ENCODE measurements at places on chromosomes 3 and 15. TPM values are rescaled to one million over a fixed set of nuclear protein-coding genes. Genes with fewer than 3 reads are reported as not detected.

GRCh38 chr3:188749010-188749617, 422.7 kb upstream of the TPRG1 start:
- DNase-seq = no peak
- H3K27me3 ChIP-seq = no peaks in the 10 kb centered on the region
- H3K4me3 ChIP-seq = no peak overlapping the region
- H3K4me1 ChIP-seq = peaks cover 17% of the 10 kb centered on the region
- H3K36me3 ChIP-seq = no peaks in the 10 kb centered on the region
- no peak overlapping the region for H3K27ac ChIP-seq

DNA sequence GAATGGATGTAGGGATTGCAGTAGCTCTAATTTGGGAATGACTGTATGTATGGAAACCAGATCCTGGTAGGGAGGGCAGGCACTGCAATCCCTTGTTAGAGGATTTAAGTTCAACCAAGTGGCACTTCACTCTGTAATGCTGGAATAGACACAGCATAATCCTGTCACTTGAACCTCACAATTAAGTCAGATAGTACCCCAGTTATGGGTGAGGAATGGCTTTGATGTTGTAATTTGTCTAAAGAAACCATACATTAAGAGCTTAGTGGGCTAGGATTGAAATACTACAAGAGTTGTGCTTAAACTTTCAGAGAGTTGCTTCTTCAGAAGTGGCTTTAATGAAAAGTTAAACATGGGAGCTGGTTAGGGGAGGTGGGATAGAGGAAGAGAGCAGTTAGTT, 9.3 kb downstream of the RAB7A start:
- no peak overlapping the region for H3K4me3 ChIP-seq
- no peaks in the 10 kb centered on the region for H3K36me3 ChIP-seq
- peaks cover 24% of the 10 kb centered on the region for H3K4me1 ChIP-seq
- DNase-seq = no peak
- peak overlapping the region; percentile 5 for H3K27ac ChIP-seq

- H3K36me3 ChIP-seq = no peaks in the 10 kb centered on the region
Observed at GRCh38 chr3:107775974-107776373, 253.2 kb downstream of the BBX start.

SLC28A1 gene
- 2.7 TPM for total RNA-seq

GRCh38 chr15:27646531-27646930, 452.6 kb downstream of the OCA2 start:
- H3K27me3 ChIP-seq = no peaks in the 10 kb centered on the region
- H3K4me1 ChIP-seq = no peaks in the 10 kb centered on the region
- no peak for DNase-seq

KIF15 gene
- 4.1 TPM for total RNA-seq

DNA sequence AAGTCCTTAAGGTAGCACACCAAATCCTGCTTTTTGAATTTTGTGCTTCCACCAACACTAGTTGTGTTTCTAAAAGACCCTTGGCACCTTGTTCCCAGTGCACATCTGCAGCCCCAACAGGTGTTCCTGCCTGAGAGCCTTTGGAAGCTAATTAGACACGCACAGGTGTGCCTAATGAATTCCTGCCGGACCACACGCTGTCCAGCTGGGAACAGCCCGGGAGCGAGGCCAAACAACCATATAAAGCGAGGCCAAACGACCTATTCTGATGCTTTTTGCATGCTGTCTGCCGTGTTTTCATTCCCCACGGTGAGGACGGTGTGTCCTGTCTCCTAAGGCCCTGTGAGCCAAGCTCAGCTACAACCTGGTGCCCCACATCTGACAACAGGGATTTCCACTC, 99.5 kb downstream of the ATG7 start:
- peaks cover 6% of the 10 kb centered on the region for H3K4me1 ChIP-seq
- H3K4me3 ChIP-seq = no peak overlapping the region
- H3K27ac ChIP-seq = no peak overlapping the region
- H3K27me3 ChIP-seq = no peaks in the 10 kb centered on the region

RAB8B gene
- total RNA-seq = 40.5 TPM

DNA sequence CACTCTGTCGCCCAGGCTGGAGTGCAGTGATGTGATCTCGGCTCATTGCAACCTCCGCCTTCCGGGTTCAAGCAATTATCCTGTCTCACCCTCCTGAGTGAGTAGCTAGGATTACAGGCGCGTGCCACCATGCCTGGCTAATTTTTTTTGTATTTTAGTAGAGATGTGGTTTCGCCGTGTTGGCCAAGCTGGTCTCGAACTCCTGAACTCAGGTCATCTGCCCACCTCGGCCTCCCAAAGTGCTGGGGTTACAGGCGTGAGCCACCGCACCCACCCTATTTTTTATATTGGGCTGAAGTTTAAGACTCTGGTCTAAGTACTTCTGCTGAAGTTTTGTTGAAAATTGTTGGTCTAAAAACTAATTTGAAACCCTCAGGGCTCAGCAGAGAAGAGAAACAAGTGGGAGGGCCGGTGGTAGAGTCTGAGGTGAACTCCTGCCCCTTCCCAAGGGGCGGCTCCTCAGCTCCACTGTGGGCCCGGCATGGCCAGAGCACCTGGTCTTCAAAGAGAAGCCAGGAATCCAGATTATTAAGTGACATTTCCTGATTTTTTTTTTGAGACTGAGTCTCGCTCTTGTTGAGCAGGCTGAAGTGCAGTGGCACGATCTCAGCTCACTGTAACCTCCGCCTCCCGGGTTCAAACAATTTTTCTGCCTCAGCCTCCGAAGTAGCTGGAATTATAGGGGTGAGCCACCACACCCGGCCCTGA, 4.0 kb downstream of the HDAC11 start:
- H3K27ac ChIP-seq = peak overlapping the region; percentile 81
- no peaks in the 10 kb centered on the region for H3K27me3 ChIP-seq
- no peak overlapping the region for H3K4me3 ChIP-seq
- no peaks in the 10 kb centered on the region for H3K36me3 ChIP-seq

- no peaks in the 10 kb centered on the region for H3K27me3 ChIP-seq
- no peaks in the 10 kb centered on the region for H3K36me3 ChIP-seq
- H3K27ac ChIP-seq = peak overlapping the region; percentile 53
- no peak for DNase-seq
- H3K4me3 ChIP-seq = no peak overlapping the region
Observed at GRCh38 chr15:59567324-59567723, 44.3 kb upstream of the GCNT3 start.

GRCh38 chr3:65678516-65678915, 360.2 kb downstream of the MAGI1 start:
- no peak overlapping the region for H3K27ac ChIP-seq
- no peaks in the 10 kb centered on the region for H3K27me3 ChIP-seq
- no peaks in the 10 kb centered on the region for H3K4me1 ChIP-seq
- H3K36me3 ChIP-seq = no peaks in the 10 kb centered on the region
- no peak overlapping the region for H3K4me3 ChIP-seq
- DNase-seq = no peak

SLC22A14 gene
- 0.20 TPM for total RNA-seq

LCTL gene
- total RNA-seq = not detected

- H3K4me1 ChIP-seq = peaks cover 3% of the 10 kb centered on the region
- H3K36me3 ChIP-seq = no peaks in the 10 kb centered on the region
- no peak overlapping the region for H3K4me3 ChIP-seq
- H3K27ac ChIP-seq = no peak overlapping the region
- no peaks in the 10 kb centered on the region for H3K27me3 ChIP-seq
- DNase-seq = no peak
Observed at GRCh38 chr3:39641274-39641673, 168.1 kb upstream of the MYRIP start.

TBC1D21 gene
- not detected for total RNA-seq

GRCh38 chr3:73729969-73730440, 105.3 kb upstream of the PDZRN3 start:
- no peak overlapping the region for H3K27ac ChIP-seq
- DNase-seq = peak; percentile 12
- H3K27me3 ChIP-seq = no peaks in the 10 kb centered on the region
- H3K36me3 ChIP-seq = no peaks in the 10 kb centered on the region
- no peak overlapping the region for H3K4me3 ChIP-seq
- peaks cover 18% of the 10 kb centered on the region for H3K4me1 ChIP-seq

GRCh38 chr3:57826245-57826951, 70.3 kb downstream of the SLMAP start:
- no peaks in the 10 kb centered on the region for H3K27me3 ChIP-seq
- no peak overlapping the region for H3K4me3 ChIP-seq
- no peaks in the 10 kb centered on the region for H3K36me3 ChIP-seq

NR1I2 gene
- 7.0 TPM for total RNA-seq

All from hepatocyte (in vitro differentiated cells).